Central memory CD4-positive, alpha-beta T cell (primary cell): ENCODE measurements at places on chromosomes 4 and X.

- DNase-seq, result no peak
Measured at GRCh38 chrX:17741123-17741511, 3.8 kb downstream of the SCML1 start.

DNA sequence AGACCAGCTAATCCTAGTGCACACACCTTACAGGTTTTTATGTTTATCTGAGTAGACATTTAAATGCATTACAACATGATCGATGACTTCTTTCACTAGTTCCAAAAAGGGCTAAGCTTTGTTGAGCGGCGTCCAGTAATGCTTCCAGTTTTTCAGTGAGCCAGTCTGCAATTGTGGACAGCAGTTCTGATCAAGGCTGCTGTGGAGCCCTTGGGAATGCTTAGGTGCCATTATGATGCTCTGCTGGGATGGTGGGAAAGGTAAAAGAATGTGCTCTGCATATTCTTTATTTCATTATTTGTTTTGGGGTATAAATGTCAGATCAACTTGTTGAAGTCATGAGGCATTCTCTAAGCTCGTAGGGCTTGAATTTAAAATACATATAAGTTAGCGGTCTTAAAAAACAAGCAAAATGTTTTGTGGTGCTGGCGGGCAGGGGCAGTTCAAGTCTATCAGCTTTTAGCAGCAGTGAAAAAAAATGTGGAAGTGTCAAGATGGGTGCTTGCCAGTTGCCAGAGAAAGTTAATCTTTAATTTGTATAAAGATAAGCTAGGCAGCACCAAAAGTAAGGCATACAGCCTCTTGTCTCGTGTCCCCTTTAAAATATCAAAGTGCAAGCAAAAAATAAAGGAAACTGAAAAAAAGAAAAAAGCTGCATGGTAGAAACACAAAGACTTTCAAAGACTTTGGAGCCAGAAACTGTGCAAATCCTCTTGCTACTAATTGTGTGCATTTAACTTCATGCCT is 5.8 kb downstream of the MID1IP1 start:
- DNase-seq, result no peak

DNA sequence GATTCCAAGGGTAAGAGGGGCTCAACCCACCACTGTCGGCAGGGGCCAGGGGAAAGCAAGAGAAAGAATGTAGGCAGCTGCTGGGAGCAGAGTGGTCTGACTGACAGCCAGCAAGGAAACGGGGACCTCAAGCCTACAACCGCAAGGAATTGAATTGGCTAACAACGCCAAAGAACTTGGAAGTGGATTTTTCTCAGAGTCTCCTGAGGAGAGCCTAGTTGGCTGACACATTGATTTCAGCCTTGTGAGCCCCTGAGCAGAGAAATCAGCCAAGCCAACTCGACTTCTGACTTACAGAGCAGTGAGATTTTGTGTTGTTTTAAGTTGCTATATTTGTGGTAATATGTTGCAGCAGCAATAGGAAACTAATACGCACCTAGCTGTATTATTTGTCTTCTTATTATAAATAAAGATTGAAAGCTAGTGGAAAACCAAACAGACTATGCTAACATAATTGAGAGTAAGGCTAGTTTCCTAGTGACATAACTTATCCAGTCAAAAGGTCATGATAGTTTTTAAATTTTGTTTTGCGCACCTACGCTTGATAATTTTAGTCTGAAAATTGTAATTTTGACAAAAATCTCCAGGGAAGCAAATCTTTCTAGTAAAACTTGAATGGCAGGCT is 145.8 kb upstream of the HCCS start:
- DNase-seq, result no peak

DNA sequence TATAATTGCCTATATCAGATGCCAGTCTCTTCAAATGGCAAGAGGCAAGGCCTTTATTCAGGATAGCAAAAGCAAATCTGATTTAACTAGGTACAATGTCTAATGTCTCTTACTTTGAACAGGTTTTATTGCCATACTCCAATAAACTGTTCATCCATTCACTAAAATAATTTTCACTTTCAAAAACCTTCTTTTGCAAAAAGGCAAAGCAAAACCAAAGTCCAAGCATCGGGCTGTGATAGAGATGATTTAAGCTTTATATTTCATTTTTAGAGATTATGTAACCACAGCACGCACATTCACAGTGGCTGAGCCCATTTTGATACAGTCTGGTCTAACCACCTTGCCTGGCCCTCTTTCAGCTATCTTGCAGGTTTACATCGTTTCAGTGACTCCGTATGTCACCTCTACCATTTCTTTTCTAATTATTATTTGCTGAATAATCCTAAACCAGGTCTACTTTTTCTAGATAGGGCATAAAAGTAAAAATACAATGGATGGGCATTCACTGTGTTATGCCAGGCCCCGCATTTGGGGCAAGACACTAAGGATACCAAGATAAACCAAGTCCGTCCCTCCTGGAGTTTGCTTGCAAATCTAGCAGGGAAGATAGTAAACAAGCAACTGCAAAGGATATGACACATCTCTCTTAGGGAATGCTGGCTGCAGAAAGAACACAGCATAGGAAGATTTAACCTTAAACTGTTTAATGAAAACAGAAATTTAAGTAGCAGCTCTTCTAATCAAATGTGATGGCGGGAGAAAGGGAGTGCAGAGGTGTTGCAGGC is 1.8 kb downstream of the CASP3 start:
- no peak for DNase-seq

DNA sequence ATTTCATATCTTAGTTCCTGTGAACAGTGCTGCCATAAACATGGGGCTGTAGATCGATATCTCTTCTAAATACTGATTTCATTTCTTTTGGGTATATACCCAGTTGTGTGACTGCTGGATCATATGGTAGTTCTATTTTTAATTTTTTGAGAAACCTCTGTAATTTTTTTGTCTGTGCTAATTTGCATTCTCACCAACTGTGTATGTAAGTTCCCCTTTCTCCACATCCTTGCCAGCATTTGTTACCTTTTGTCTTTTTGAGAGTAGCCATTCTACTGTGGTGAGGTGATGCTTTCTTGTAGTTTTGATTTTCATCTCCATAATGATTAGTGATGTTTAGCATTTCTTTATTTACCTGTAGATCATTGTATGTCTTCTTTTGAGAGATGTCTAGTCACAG is 2086.5 kb upstream of the TENM3 start:
- no peak for DNase-seq

DNA sequence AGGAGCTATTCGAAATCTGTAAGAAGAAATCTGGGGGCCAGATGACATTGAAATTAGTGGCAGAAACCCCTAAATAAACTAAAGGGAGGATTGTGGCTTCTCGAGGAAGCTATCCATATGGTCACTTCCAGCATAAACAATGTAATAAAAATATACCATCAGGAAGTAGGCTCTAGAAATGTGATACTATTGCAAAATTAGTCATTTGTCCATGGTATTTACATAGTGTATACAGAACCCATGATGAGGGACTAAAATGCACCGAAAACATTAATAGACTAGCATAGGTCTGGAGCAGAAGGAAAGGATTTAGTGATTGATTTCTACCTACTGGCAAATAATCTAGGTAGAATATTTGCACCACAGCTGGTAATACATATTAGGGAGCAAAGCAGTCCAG is 1344.0 kb downstream of the FSTL5 start:
- DNase-seq, result no peak

- DNase-seq, result no peak
Measured at GRCh38 chrX:139844884-139845283, 88.0 kb downstream of the ATP11C start.

- DNase-seq, result peak; percentile 30
Measured at GRCh38 chrX:115642895-115643530, 82.0 kb downstream of the PLS3 start.

DNA sequence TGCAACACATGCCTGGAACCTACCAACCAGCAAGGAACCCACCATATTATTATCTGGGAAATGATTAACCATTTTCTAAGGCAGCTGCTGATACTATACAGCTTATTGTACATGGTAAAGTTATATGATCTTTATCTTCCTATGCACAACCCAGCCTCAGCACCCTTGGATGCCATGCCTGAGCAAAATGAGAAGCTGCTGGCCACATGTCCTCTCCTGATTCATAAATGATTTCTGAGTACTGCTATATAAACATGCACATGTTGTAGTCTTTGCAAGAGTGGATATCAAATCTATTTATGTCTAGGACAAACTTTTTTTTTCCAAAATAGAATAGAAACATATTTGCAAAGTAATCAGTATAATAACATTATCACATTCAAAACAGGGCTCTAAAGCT is 1043.6 kb downstream of the CCSER1 start:
- DNase-seq, result no peak
